ENCODE measurements at places on chromosomes 1 and 21. TPM values are rescaled to one million over a fixed set of nuclear protein-coding genes. Genes with fewer than 3 reads are reported as not detected.
A peak's percentile ranks its signal among the peaks of the same experiment; 100 is the strongest.

DNA sequence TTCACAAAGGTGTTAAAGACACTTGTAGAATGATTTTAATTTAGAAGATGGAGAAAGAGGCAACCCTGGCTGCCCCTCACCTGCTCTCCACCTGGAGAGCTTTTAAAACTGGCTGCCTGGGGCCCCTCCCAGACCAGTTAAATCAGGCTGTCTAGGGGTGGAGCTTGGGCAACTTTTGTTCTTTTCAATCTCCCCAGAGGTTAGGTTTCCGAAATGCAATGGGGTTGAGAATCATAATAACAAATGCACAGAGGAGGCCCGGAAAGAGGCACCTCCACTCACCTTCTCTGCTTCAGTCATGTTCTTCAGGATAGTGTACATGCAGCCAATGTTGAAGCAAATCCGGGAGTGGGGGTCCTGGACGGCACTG lies 400 bp downstream of the NCF2 start:
- DNase-seq = no peak

GRCh38 chr1:45569962-45570581 lies 13.8 kb upstream of the NASP start:
- DNase-seq = peak; percentile 47

GRCh38 chr1:243791586-243792267 lies 58.3 kb downstream of the AKT3 start:
- DNase-seq = no peak

DNA sequence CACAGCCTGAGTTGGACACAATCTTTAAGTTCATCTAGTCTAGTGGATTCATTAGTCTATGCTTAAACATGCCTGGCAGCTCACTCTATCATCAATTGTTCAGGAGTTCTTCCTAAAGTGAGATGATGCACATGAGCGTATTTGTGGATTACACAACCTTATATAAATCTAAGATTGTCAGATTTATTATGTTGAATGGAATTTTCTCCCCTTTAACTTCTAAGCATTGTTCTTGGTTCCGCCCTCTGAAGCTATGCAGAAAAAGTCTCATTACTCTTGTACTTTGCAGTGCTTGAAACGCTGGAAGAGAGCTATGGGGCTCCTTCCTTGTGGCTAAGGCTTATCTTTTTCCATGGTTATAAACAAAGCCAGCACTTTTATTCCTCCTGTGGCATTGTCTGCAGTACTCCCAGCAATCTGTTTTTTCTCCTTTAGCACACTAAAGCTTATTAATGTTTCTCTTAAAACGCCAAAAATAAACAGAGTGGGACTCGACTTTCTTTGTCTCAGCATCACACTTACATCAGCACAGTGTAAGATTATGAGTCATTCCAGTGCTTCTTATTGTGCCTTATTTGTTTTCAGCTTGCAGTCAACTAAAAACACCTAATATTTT lies 316.8 kb upstream of the CAMK1G start:
- no peak for DNase-seq

GRCh38 chr1:214205053-214205452 lies 75.9 kb upstream of the SMYD2 start:
- no peak for DNase-seq

DNA sequence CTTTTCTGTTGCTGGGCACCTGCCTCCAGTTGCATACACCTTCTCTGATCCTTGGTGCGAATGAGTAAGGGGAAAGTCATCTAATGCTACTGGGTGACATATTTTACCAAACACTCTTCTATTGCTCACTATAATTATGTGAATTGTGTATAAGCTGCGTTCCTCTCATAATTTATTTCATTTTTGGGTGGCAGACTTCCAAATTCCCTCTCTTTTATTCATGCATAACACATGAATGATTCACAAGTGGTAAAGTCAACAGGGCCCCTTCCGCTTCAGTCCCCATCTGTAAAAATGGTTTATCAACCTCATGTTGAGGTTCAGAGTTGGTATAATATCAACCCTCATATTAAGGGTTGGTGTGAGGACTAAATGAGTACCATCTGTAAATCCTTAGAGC lies 3.2 kb upstream of the QSOX1 start:
- no peak for DNase-seq

DNA sequence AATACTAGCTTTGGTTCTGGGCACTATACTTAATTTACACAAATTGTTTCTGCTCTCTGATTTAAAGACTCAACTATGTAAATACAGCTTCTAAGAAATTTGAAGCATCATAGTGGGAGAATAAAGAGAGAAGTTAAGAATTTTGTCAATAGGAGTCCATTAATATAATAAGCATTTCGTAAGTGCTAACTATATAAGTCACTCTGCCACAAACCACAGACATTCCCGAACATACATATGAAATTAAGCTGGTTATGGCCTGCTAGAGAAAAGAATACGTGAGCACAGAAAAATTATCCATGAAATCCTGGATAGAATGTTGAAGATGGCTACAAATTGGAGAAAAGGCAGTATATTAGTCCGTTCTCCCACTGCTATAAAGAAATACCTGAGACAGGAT lies 526.2 kb downstream of the MRPL39 start:
- no peak for DNase-seq

- no peak for DNase-seq
Measured at GRCh38 chr21:25568246-25568645, 39.0 kb downstream of the MRPL39 start.

- DNase-seq = no peak
Measured at GRCh38 chr1:235051521-235051920, 77.1 kb downstream of the TOMM20 start.

DNA sequence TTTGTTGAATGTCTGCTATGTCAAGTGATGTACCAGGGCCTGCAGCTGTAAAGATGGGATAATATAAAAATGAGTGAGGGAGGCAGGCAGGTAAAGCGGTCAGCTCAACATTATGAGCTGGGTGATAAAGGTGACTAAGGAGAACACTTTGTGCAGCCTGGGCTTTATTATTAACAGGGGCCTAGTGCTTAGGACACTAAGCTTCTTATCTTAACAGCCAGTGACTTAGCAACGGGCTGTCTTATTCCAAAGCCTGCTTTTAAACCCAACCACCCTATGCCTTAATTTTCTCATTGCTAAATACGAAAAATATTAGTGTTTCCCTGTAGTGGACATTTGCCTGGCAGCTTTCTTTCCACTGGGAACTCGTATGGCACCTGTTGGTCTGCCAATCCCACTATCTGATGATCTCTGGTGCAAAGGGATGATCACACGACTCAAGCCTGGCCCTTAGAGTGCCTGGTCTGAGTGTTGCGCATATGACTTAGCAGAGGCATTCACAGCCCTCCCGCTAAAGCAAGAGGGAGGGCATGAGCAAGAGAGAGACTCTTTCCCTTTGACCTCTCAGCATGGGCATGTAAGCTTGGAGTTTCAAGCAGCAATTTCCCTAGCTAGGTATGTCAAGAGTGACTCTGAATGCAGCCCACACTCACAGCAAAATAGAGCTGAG lies 98.6 kb upstream of the PAPPA2 start:
- DNase-seq = no peak

GRCh38 chr1:16158993-16159831 lies 3.3 kb upstream of the EPHA2 start:
- no peak for DNase-seq

DNA sequence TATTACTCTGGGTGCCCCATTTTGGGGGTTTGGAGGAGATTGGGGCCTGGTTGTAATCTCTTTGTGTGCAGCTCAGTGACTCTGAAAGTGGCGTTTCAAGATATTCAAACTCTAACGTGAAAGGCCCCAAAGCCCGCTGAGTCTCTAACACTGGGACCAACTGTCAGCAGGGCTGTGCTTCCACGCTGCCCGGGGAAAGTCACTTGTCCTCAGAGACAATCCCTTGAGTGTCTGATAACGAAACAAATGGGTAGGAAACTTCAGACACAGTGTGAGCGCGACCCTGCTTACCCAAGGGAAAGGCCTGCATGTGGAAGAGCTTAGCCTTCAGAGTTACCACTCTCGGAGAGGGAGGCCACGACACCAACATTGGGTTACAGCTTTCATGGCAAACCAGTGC lies 837 bp downstream of the UBASH3A start:
- no peak for DNase-seq

- DNase-seq = no peak
Measured at GRCh38 chr1:19220991-19221390, 10.9 kb upstream of the UBR4 start.

GRCh38 chr1:180515857-180516388 lies 13.5 kb upstream of the ACBD6 start:
- peak; percentile 64 for DNase-seq

- DNase-seq = no peak
Measured at GRCh38 chr1:184403961-184404726, 17.3 kb downstream of the C1orf21 start.

DNA sequence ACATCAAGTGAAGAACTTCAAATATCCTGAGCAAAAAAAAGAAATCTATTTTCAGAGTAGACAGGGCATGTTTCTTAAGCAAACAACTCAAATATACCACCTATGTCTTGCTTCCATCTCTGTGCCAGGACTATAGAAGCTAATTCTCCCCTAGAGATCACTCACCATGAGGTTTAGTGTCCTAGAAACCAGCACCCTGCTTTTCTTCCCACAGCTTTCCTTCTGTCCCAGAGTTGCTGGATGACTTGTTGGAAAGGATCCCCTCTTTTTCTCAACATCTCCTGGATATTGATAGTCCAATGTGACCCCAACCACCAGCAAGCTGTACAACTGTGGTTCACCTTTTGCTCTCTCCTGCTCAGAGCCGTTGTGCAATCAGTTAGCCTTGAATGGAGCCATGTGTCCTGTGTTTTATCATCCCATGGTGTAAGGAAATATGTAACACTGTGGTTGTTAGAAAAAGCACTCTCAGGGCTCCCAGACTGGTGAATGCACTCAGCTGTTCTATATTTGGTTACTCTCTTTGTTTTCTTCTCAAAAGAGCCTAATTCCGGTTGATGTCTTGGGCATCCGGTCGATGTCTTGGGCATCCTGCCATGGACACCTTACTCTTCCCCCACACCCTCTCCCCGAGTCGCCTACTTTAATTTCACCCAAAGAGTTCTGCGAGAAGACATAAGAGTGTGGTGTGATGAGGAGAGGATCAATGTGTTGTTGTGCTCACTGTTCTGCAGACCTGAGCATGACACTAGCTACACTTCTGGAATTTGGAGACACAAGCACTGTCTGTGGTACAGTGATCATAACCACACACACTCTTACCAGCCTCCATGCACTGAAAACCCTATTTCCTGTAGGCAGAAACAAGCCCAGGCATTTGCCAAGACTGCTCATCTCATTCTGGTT lies 1.7 kb downstream of the TNFSF4 start:
- peak; percentile 44 for DNase-seq

Gene SLC25A24
- 17.4 TPM for polyA plus RNA-seq

Gene OR2L8
- polyA plus RNA-seq = not detected

Gene PDPN
- not detected for polyA plus RNA-seq

Gene LRRN2
- polyA plus RNA-seq = not detected

Gene FAM151A
- not detected for polyA plus RNA-seq

Gene RGS8
- polyA plus RNA-seq = not detected

Gene CFH
- polyA plus RNA-seq = 11.2 TPM

Gene CRP
- polyA plus RNA-seq = not detected

Gene OLIG1
- not detected for polyA plus RNA-seq

Gene TGFB2
- not detected for polyA plus RNA-seq

Gene C8A
- polyA plus RNA-seq = not detected

Gene CTSE
- not detected for polyA plus RNA-seq

Gene FCRLA
- polyA plus RNA-seq = not detected

Gene HSPA6
- polyA plus RNA-seq = 1.4 TPM

Measured in CD8-positive, alpha-beta memory T cell (primary cell).